ENCODE measurements at places on chromosomes 7 and 10.

DNA sequence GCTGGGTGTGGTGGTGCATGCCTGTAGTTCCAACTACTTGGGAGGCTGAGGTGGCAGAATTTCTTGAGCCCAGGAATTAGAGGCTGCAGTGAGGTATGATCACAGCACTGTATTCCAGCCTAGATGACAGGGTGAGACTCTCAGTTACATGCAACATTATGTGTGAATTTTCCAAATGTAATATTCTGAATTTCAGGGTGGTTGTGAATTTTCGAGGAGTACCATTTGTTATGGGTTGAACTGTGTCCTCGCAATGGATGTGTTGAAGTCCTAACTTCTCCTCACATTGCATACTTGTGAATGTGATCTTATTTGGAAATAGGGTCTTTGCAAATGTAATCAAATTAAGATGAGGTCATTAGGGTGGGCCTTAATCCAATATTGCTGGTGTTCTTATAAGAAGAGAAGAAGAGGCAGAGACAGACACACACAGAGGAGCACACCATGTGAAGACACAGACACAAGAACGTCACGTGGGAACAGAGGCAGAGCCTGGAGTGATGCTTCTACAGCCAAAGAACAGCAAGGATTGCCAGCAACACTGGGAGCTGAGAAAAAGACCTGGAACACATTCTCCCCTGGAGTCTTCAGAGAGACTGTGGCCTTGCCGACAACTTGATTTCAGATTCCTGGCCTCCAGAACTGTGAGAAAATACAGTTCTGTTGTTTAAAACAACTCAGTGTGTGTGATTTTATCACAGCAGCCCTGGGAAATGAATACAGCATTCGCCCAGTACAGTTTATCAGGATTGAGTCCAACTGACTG, 91.9 kb downstream of the ZNF783 start:
- DNase-seq = no peak

GRCh38 chr10:84613336-84614021, 285.1 kb downstream of the CCSER2 start:
- DNase-seq = no peak

- no peak for DNase-seq
These were observed 274.7 kb upstream of the HGF start for GRCh38 chr7:82044497-82045080.

DNA sequence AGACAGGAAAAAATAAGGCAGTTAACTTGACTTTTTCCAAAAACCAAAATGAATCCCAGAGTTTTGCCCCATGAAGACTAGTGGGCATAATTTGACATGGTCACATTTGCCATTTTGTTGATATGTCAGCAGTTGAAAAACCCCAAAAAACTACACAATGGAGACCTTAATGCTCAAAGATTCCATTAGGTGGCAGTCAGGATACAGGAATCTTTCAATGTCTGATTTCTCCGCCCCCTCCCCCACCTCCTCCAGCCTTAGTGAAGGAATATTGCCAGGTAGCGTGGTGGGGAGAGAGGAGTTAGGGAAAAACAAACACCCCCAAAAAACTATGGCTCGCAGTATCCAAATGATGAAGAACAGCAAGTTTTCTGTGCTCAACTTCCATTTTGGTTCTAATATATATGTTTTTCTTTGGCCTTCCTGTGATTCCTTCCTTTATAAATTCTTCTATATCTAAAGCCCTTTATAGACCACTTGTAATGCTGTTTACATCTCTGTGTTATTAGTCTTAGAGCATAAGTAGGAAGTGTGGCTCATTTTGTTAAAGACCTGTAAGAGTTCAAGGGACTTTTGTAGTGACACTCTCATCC, 6.7 kb upstream of the SMNDC1 start:
- DNase-seq = peak; percentile 7

GRCh38 chr10:19498393-19499290, 317.6 kb upstream of the PLXDC2 start:
- DNase-seq = no peak

GRCh38 chr7:115094163-115094562, 172.3 kb downstream of the MDFIC start:
- DNase-seq = no peak

DNA sequence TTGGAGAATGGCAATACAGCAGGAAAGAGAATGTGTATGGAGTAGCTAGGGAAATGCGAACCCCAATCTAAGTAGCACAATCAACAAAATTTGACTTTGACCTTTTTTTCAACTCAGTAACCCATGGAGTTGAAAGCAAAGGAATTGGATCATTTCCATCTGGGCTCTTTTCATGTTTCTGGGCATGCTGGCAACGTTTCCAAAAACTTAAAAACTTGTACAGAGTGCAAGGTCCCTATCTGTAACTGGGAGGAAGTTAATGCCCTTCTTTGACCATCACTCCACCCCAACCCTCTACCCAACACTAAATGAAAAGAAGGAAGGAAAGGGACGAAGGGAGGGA, 1.3 kb upstream of the HIBADH start:
- DNase-seq = no peak

- no peak for DNase-seq
These were observed 42.1 kb upstream of the CXCL12 start for GRCh38 chr10:44427037-44427436.

- no peak for DNase-seq
These were observed 104.9 kb downstream of the TMEM130 start for GRCh38 chr7:98764946-98765345.

- DNase-seq = no peak
These were observed 1060.5 kb downstream of the XPNPEP1 start for GRCh38 chr10:108862676-108863350.

DNA sequence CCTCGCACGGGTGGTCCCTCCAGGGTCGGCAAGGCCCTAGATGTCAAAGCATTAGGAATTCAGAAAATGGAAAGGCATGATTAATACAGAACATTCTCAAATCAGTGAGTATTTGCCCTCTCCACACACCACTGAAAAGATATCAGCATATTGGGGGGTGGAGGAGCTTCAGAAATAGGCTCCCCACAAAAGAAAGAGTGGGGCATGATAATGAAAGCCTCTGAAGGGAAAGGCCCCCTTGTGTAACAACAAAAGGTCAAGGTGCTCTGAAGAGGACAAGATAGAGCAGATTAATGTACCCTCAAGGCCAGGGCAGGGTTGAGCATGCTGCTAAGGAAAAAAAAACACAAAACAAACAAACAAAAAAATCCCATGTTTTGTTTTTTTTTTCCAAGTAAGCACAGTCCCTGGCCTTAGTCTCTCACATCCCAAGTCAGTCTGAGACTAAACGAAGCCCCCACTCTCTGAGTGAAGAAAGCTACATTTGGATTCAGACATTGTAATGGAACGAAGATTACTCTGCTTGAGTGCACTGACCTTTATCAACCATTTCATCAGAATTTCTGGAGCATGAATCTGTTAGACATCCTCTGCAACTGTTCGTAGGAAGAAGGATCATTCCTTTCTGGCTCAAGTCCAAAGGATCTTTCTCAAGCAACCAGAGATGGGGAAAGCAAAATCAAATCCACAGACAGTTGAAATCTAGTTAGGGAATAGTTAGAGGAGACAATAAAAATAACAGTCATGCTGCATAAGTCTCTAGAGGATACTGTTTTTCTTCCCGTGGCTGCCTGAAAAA, 27.4 kb upstream of the DGKI start:
- no peak for DNase-seq

- DNase-seq = no peak
These were observed 341.7 kb upstream of the SEMA3D start for GRCh38 chr7:85528581-85528980.

GRCh38 chr7:111370002-111370401, 192.3 kb downstream of the IMMP2L start:
- no peak for DNase-seq

- no peak for DNase-seq
These were observed 188.6 kb downstream of the ZNF365 start for GRCh38 chr10:62562795-62563194.

DNA sequence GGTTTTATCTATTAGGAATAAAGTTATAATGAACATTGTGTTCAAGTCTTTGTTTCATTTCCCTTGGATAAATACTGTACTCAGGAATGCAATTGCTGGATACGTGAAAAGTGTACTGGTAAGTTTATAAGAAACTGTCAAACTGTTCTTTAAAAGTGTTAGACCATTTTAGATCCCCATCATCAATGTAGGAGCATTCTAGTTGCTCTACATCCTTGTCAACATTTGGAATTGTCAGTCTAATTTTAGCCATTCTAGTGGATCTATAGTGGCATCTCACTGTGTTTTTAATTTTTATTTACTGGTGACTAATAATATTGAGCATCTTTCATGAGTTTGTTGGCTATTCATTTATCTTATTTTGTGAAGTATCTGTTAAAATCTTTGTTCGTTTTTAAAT, 354.0 kb upstream of the NRP1 start:
- no peak for DNase-seq

GRCh38 chr10:88986549-88987242, 3.9 kb upstream of the FAS start:
- DNase-seq = no peak

DNA sequence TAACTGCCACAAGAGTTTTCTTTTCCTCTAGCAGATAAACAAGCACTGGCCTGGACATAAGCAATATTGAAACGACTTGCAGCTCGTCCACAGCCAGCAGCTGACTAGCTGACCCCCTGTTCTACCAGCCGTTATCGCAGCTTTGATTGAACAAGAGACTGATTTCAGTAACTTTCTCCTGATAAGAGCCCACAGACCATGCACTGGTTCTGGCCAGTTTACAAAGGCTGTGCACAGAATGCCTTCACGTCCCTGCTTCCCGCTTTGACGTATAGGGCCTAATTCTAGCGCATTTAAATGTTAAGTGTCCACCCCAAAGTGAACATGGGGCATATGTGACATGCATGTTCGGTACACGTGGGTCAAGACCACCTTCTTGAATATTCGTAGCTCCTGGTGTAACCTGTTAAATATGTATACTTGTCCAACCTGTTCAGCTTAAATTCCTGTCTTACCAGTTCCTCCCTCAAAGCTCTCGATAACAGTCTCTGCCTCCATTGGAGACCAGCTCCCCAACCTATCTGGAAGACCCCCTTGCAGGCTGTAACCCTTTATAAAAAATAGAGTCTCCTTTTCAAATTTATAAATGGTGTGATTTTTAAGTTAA, 69.2 kb downstream of the LYZL1 start:
- no peak for DNase-seq

GRCh38 chr10:49750546-49750945, 11.6 kb downstream of the OGDHL start:
- no peak for DNase-seq

DNA sequence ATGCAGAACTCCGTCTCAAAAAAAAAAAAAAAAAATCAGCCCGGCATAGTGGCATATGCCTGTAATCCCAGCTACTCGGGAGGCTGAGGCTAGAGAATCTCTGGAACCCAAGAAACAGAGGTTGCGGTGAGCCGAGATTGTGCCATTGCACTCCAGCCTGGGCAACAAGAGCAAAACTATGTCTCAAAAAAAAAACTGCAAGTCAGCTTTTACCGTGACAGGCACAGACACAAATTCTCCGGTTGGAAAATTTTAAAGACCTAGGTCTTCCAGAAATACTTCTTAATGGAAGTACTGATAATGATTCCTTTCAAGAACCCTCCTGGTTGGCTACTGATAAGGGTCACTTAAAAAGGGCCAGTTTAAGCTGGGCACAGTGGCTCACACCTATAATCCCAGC, 19.4 kb upstream of the ARPC1B start:
- DNase-seq = no peak

GRCh38 chr10:36608866-36609265, 516.5 kb upstream of the ANKRD30A start:
- no peak for DNase-seq

- DNase-seq = no peak
These were observed 88.4 kb downstream of the ABCA13 start for GRCh38 chr7:48259463-48260280.

- DNase-seq = no peak
These were observed 54.5 kb upstream of the SLF2 start for GRCh38 chr10:100858261-100858660.

DNA sequence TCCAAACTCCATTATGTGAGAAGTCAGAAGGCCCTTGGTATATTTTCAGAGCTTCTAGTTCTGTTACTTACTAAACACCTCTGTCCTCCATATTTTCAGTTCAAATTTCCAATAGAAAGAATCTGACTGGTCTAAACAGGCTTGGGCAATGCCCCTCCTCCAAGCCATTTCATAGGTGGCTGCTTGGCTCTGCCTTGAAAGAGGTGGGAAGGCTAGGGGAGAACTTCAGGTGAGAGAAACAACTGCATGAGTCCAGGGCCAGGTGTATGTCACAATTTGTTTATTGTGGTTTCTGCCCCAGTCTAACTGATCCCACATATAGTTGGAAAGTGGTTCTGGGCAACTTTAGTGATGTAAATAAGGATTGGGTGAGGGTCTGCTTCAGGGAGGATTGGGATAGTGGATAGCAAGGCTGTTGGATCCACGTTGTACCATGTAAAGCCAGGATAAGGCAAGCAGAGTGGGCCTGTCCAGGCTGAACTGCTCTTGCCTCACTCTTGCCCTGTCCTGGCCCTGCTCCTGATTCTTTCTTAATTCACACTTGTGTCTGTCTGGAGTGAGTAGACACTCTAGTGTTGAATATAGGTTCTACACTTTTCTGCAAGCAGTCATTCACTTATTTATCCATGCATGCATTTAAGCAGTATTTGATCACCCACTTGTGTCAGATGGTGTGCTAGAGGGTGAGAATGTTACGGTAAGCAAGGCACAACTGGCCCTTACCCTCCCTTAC, 67.5 kb upstream of the COMTD1 start:
- DNase-seq = no peak

DNA sequence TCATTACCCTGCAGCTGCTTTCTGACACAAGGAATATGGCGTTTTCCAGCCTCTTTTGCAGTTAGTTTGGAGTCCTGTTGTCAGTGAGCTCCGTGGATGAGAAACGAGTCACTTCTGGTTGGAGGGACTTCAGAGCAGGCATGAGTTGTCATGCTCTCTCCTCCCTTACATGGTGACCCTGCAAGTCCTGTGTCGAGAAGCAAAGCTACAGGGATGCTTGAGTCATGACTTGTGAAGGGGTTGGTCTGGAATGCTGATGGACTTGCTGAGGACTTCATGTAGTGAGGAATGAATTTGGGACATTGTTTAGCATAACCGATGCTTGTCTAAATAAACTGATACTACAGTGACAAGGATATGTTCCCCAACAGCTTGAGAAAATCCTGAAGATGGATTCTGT, 108.8 kb downstream of the ADCYAP1R1 start:
- DNase-seq = no peak

DNA sequence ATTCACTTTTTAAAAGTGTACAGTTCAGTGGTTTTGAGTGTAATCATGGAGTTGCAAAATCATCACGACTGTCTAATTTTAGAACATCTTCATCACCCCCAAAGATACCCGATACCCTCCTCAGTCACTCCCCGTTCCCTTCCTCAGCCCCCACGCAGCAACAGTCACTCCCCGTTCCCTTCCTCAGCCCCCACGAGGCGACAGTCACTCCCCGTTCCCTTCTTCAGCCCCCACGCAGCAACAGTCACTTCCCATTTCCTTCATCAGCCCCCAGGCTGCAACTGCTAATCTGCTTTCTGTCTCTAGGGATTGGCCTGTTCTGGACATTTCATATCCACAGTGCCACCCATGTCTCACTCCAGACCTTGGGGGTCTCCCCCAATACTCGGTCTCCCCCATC, 161.6 kb upstream of the PPP2R2D start:
- no peak for DNase-seq
